ENCODE measurements at places on chromosomes 3 and 15.

DNA sequence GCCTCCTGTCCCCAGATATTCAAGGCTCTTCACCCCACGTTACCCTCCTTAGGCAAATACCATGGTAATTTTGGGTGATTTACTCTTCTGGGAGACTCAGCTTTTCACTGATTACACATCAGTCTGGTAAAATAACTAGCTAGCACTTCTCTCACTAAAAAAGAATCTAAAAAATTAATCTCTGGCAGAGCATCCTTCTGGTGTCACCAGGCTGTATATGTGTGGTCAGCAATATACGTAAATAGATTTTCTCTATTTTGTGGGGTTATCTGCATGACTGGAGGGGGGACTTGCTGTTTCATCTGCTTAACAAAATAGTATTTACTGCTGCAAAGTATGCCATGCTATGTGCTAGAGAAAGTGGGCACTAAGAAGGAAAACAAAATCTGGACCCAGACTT, 45.1 kb downstream of the LRRC28 start:
- no peak for DNase-seq

DNA sequence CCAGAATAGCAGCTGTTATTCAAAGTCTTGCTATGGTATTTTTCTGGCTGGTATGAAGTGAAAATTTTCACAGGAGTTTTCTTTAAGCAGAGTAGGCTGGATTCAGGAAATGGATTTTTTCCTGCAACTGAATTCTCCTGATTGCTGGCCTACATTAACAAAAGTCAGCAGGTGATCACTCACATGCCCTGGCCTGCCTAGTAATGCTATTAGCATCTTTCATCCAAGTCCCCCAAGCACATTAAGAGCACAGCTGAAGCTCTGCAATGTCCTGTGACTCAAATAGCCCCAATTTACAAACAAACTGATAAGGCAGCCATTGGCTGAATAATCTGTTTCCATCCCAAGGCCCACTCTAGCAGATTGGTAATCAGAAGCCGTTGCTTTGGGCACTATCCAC, 688.3 kb upstream of the LMCD1 start:
- DNase-seq, result no peak

GRCh38 chr15:42160136-42160535, 3.7 kb upstream of the PLA2G4F start:
- no peak for DNase-seq

DNA sequence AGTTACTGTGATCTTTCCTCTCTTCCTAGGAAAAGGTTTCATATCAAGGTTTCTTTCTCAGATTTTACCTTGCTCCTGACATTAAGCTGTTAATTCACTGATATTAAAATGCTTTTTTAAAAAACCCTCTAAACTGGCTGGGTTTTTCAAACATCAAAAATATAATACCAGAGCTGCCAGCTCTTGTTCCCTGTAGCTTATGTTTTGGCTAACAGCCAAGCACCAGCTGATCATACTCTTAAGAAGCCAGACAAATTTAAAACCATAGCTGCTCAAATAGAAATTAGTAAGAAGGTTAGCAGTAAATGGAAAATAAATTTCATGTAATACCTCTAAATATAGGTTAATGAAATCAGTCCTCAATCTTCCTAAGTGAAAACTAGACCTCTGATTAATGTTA, 657.5 kb downstream of the GRM7 start:
- DNase-seq, result peak; percentile 23

- DNase-seq, result no peak
Measured at GRCh38 chr3:127444761-127445160, 145.8 kb downstream of the TPRA1 start.

DNA sequence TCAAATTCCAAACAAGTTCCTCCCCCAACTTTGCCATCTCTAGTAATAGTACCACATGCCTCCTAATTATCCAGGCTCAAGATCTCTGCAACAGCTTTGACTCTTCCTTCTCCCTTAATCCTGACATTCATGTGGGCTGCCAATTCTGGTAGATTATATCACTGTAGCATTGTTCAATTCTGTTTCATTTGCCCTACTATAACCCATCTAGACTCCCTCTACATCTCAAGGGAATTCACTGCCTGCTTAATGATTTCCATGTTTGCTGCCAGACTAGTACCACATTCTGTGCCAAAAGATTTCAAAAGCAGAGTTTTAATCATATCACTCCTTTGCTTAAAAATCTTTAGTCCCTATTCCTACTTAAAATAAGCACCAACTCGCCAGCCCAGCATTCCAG, 34.6 kb upstream of the PPIB start:
- DNase-seq, result no peak

DNA sequence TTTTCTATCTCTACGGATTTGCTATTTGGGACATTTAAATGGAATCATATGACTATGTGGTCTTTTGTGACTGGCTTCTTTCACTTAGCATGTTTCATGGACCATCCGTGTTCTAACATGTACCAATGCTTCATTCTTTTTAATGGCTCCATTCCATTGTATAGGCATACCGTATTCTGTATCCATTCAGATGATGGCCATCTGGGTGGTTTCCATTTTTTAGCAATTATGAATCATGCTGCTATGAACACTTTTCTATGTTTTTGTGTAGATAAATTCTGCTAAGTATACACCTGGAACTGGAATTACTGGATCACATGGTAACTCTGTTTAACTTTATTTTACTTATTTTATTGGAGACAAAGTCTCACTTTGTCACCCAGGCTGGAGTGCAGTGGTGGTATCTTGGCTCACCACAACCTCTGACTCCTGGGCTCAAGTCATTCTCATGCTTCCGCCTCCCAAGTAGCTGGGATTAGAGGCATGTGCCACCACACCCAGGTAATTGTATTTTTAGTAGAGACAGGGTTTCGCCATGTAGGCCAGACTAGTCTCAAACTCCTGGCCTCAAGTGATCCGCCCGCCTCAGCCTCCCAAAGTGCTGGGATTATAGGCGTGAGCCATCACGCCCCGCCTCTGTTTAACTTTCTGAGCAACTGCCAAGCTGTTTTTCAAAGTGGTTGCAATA, 13.4 kb downstream of the UBP1 start:
- no peak for DNase-seq

DNA sequence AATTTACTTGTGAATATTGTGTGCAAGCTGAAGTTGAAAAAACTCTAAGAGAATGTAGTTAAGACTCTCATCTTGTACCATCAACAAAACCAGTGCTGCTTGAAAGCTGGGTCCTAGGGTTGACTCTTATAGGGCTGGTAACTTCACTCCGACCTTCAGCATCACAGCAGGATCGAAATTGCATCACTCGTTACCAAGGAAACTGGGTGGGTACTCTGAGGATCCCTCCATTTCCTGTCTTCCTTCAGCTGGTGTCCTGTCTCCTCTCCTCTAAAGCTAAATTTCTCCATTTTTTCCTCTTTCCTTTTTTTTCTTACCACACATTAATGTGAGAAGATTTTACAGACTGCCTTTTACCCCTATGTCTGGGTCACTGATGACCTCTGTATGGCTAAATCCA, 3.0 kb upstream of the APH1B start:
- no peak for DNase-seq

GRCh38 chr15:70451821-70452653, 311.3 kb downstream of the UACA start:
- DNase-seq, result no peak

DNA sequence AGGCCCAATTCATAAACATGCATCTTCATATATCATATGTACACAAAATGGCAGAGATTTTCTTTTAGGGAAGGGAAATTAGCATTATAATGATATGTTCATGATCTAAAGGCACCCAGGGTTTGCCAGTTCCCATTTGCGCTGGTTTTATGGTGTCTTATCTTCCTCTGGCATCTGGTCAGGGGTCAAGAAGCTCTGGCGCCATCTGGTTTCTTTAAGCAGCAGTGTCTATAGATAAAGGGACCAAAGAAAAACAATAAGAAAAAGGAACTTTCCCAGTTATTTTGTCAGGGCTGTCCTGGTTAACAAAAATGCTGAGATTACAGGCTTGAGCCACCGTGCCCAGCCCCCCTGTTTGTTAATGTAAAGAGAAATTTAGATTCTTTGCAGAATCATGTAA, 3.3 kb upstream of the DCP1A start:
- no peak for DNase-seq

GRCh38 chr3:69032737-69033136, 19.3 kb upstream of the EOGT start:
- no peak for DNase-seq

DNA sequence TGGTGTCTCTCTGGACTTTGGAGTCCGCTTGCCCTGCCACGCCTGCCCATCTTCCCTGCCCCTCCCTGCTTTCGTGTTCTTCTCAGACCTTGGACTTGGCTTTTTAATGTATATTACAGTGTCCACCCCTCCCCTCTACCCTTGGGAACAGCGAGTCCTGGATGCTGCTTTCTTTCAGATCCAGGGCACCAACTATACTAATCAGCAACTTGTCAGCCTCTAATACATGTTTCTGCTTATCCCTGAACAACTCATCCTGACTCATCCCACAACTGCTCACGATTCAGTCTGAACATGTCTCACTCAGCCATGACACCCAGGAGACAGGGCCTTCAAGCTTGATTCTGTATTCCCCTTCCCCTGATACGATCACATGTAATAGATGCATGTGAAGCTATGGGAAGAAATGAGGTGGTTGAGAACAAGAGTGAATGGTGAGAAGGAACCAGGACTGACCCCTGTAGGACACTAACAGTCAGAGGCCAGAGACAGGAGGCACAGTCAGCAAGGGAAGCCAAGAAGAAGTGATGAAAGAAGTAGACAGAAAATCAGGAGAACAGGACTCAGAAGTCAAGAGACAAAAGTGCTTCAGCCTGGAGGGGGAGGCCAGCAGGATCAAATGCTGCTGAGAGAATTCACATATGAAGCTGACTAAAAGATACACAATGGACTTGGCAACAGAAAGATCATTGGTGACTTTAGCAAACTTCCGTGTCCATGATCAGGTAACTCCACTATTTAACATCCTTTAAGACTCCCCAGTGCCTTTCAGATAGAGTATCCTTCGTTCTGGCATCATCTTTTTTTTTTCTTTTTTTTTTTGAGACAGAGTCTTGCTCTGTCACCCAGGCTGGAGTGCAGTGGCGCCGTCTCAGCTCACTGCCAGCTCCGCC, 35.4 kb downstream of the BCL2L10 start:
- no peak for DNase-seq

DNA sequence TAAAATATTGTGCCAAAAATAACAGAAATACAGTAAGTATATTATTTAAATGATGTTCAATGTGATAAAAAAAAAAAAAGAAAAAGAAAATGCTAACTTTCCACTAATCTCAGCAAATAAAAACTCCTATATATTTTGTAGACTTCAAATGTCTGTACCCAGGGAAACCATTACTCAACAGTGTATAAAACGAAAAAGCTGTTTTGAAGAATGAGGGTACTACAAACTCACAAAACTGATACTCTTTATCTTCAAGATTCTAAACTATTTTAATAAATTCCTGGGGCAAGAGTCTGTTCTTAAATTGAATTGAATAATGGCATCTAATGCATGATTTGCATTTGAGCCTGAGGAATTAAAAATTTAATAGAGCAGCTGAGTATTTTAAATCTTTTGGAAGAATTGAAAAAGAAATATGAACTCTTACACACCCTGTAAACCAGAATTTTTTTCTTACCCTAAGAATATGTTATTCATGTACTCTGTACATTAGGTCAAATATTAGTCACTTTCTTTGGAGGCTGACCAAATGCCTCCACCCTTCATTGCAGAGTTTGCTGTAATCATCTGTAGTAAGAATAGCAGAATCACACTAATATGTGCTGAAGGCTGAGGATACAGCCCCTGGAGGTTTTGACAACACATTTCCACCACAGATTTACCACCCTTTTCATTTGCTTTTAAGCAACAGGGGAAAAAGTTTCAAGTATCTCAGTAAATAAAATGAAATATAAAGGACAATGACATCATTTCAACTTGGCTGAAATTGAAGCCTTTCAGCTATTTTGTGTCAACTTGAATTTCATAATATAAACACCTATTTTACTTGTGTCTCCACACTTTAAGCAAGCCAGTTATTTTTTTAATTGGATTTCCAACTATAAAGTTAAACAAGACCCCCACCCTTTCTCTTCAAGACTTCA, 79.7 kb downstream of the FBN1 start:
- peak; percentile 85 for DNase-seq

GRCh38 chr15:29103824-29104565, 165.6 kb downstream of the NSMCE3 start:
- DNase-seq, result peak; percentile 79

- DNase-seq, result no peak
Measured at GRCh38 chr3:115699706-115700105, 76.4 kb downstream of the GAP43 start.

DNA sequence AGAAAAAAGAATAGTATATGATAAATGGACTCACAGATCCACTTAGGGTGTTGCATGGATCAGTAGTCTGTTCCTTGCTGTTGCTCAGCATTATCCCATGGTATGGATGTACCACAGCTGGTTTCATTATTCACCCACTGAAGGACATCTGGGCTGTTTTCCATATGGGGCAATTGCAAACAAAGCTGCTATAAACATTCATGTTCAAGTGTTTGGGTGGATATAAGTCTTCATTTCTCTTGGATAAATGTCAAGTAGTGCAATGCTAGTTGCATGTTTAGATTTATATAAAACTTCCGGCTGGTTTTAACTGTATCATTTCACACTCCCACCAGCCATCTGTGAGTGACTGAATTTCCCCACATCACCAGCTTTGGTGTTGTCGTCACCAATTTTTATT, 137.7 kb downstream of the ASB7 start:
- DNase-seq, result no peak

DNA sequence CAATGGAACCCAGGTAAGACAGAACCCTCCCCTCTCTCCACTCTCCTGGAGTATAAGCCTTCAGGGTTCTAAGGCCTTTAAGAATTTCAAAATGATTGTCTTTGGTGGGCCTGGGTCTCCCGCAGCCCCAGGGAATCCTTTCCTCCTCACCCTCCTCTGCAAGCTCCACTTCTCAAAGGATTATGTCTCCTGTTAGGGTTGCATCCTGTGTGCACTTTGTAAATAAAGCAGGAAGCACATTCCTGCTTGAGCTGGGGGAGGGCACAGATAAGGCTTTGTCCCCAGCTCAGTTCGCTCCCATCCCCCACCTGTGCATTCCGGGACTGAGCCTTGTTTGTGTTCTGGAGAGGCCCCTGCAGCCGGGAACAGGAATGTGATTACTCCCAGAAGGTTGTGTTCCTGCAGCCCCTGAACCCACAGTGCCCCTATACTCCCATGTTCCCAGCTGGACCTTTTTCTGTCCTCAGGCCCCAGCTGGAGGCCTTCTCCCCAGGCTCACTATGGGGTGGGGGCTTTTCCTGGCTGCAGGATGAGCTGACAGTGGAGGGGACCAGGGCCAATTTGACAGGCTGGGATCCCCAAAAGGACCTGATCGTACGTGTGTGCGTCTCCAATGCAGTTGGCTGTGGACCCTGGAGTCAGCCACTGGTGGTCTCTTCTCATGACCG, 9.5 kb downstream of the TYRO3 start:
- no peak for DNase-seq
